ENCODE measurements at places on chromosomes 3 and 15. TPM values are rescaled to one million over a fixed set of nuclear protein-coding genes. Genes with fewer than 3 reads are reported as not detected.

GRCh38 chr15:67724691-67725375 lies 100.5 kb upstream of the SKOR1 start:
- H3K4me1 ChIP-seq = no peaks in the 10 kb centered on the region
- H3K27ac ChIP-seq = no peak overlapping the region
- no peaks in the 10 kb centered on the region for H3K36me3 ChIP-seq
- no peak for DNase-seq
- H3K4me3 ChIP-seq = no peak overlapping the region

TTLL13 gene
- total RNA-seq = 0.21 TPM

CHRNA3 gene
- total RNA-seq = 2.9 TPM

- no peaks in the 10 kb centered on the region for H3K36me3 ChIP-seq
- H3K4me3 ChIP-seq = no peak overlapping the region
- no peaks in the 10 kb centered on the region for H3K4me1 ChIP-seq
- H3K27me3 ChIP-seq = no peaks in the 10 kb centered on the region
These were observed 6.8 kb upstream of the PRSS50 start for GRCh38 chr3:46724424-46724823.

ACOX2 gene
- total RNA-seq = 27.3 TPM

- H3K27ac ChIP-seq = no peak overlapping the region
- no peaks in the 10 kb centered on the region for H3K27me3 ChIP-seq
- DNase-seq = no peak
- H3K36me3 ChIP-seq = peaks cover 19% of the 10 kb centered on the region
These were observed 37.5 kb downstream of the ZXDC start for GRCh38 chr3:126438186-126438585.

- DNase-seq = no peak
- no peak overlapping the region for H3K4me3 ChIP-seq
- no peaks in the 10 kb centered on the region for H3K4me1 ChIP-seq
- H3K27me3 ChIP-seq = no peaks in the 10 kb centered on the region
These were observed 275.5 kb downstream of the PDCD6IP start for GRCh38 chr3:34073961-34074360.

GRCh38 chr3:3074551-3075257 lies 35.5 kb downstream of the IL5RA start:
- peaks cover 5% of the 10 kb centered on the region for H3K4me1 ChIP-seq
- no peaks in the 10 kb centered on the region for H3K36me3 ChIP-seq
- H3K27ac ChIP-seq = no peak overlapping the region
- H3K4me3 ChIP-seq = no peak overlapping the region
- H3K27me3 ChIP-seq = no peaks in the 10 kb centered on the region

DNA sequence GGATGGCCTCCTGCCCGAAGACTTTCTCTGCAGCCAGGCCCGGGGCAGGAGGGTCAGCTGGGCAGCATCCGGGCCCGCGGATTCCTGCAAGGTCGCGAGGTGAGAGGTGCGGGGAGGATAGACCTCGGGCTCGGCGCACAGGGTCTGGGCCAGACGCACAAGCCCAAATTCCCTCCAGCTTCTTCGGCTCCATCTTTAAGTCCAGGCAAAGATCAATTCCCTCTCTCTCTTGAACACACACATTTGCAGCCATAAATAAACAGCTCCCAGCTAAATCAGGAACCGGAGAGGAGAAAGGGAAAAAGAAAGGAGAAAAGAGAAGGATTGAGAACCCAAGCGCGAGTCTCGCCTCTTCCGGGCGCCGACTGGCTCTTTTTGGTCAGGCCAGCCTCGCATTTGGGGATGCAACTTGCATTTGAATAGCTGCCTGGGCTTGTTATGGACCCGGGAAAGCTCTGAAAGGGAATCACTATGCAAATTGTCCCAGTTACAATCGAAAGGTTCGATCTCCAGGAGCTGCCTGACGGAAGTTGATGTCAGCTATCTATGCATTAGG lies 14.5 kb upstream of the ONECUT1 start:
- H3K4me1 ChIP-seq = no peaks in the 10 kb centered on the region
- no peaks in the 10 kb centered on the region for H3K36me3 ChIP-seq
- H3K27me3 ChIP-seq = peaks cover 98% of the 10 kb centered on the region
- H3K4me3 ChIP-seq = peak overlapping the region; percentile 20
- no peak overlapping the region for H3K27ac ChIP-seq
- DNase-seq = no peak

ACSBG1 gene
- 1.6 TPM for total RNA-seq

- H3K36me3 ChIP-seq = no peaks in the 10 kb centered on the region
- no peaks in the 10 kb centered on the region for H3K4me1 ChIP-seq
- H3K4me3 ChIP-seq = no peak overlapping the region
- no peaks in the 10 kb centered on the region for H3K27me3 ChIP-seq
These were observed 168.0 kb downstream of the SHOX2 start for GRCh38 chr3:157938154-157938779.

DNA sequence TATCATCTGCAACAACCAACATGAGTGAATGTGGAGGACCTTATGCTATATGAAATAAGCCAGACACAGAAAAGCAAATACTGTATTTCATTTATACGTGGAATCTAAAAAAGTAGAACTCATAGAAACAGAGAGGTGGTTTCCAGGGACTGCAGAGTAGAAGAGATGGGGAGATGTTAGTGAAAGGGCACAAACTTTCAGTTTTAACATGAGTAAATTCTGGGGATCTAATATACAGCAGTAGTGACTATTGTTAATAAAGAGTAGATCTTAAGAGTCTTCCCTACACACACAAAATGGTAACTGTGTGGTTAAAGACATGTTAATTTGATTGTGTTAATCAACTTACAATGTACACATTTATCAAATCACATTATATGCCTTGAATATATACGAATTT lies 20.9 kb upstream of the MELTF start:
- H3K4me1 ChIP-seq = no peaks in the 10 kb centered on the region
- H3K27ac ChIP-seq = no peak overlapping the region
- H3K27me3 ChIP-seq = no peaks in the 10 kb centered on the region
